GM04503 (cell line): ENCODE measurements at places on chromosomes 5 and 9.

DNA sequence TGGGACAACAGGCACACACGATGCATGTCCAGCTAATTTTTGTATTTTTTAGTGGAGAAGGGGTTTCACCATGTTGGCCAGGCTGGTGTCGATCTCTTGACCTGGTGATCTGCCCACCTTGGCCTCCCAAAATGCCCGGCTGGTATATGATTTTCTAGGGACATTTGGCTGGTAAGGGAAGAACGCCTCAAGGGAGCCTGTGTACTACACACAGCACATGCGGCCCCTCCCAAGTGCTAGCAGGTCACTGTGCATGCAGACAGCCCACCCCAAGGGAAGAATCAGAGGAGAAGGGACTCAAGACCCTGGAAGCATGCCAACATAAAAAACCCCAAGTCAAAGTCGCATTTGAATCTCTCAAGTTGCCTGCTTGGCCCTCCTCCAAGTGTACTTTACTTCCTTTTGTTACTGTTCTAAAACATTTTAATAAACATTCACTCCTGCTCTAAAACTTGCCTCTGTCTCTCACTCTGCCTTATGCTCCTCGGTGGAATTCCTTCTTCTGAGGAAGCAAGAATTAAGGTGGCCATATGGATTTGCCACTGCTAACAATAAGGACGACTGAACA lies 24.3 kb upstream of the OTULINL start:
- DNase-seq, result no peak

GRCh38 chr9:30015073-30015472 lies 2369.4 kb upstream of the ACO1 start:
- DNase-seq, result no peak

DNA sequence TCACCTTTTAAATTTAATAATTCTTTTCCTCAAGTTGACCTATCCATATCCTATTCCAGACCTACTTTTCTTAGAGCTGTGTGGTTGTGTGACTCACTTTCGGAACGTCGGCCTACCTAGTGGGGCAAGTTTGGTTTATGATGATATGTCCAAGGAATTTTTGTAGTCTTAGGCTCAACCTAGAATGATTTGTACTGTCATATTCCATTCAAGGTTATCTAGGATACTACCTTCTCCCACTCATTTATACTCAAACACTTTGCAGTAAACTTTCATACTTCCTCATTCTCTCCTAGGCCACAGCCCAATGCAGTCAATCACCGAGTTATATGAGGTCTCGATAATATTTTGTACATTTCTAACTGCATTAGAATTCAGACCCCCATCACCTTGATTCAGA lies 61.9 kb downstream of the PIK3R1 start:
- no peak for DNase-seq

DNA sequence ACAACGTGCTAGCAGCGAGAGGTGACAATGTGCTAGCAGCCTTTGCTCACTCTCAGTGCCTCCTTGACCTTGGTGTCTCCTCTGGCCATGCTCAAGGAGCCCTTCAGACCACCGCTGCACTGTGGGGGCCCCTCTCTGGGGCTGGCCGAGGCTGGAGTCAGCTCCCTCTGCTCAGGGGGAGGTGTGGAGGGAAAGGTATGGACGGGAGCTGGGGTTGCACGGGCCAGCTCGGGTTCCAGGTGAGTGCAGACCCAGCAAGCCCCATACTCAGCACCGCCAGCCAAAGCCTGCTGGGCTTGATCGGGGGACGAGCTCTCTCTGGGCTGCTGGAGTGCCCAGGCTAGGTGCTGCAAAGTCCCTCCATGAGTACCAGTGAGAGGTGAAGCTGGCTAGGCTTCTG lies 180.2 kb downstream of the TRIM36 start:
- no peak for DNase-seq

DNA sequence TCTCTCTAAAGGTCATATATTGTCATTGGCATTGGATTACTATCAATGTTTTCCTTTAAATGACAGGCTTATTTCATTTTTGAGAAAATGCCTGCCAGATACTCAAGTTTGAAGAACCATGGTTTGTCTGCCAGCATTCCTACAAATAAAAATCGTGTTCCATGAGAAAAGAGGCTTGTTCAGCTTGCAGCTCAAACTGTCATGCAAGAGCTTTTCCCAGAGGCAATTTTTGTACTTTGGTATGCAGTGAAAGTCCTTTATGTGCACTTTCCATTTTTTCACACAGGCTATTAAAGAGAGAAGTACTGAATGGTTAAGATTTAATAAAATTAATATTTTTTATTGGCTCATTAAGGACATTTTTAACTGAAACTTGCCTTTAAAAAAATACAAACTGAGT lies 110.4 kb downstream of the FBXO4 start:
- no peak for DNase-seq

DNA sequence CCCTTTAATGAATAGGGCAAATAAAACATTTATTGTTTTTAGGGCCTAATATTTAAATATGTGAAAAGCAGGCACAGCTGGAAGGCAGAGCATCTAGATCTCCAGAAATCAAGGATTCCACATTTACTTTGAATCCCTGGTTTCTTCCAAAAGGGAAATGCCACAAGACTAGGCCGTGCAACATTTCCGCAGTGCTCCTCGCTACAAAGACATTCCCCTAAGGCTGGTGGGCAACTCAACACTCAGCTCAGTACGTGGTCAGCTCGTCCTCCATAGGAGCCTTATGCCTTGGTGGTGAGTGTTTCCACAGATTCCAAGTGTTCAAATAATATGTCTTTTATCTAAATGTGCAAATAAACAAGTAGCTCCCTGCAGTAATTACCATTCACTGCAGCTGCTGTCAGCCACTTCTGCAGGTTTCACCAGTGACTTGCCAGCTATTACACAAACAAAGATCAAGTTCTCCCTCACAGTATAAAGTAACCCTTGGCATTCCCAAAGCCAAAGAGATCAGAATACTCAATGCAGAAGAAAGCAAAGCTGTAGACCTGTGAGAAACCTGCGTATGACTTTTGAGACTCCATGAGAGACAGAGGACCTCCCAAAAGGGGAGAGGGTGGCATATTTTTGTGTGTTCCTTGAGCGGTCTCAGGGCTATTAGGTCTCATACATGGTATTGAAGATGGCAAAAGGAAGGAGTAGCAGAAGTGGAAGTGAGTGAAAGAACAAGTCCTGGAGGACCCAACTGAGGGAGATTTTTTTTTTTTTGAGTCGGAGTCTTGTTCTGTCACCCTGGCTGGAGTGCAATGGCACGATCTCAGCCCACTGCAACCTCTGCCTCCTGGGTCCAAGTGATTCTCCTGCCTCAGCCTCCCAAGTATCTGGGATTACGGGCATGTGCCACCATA lies 38.0 kb upstream of the TENT2 start:
- DNase-seq, result no peak

GRCh38 chr5:1777281-1778137 lies 22.1 kb downstream of the MRPL36 start:
- DNase-seq, result no peak

- DNase-seq, result no peak
These were observed 495.0 kb downstream of the DMAC1 start for GRCh38 chr9:7304627-7304995.

DNA sequence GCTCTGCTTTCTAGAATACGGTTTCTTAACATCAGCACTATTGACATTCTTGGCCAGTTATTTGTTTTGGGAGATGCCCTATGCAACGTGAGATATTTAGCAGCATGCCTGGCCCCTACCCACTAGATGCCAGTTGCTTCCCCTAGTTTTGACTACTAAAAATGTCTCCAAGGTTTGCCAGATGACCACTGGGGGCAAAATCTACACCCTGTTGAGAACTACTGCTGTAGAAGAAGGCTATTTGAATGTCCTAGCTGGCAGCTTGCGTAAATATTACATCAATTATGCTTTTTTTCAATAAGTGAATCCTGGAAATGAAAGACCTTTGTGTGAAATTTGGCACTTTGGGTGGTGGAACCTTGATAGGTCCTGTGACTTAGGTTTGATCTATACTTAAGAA lies 5.0 kb downstream of the NCBP1 start:
- DNase-seq, result no peak

- no peak for DNase-seq
These were observed 12.3 kb upstream of the ADGRV1 start for GRCh38 chr5:90546216-90546837.

DNA sequence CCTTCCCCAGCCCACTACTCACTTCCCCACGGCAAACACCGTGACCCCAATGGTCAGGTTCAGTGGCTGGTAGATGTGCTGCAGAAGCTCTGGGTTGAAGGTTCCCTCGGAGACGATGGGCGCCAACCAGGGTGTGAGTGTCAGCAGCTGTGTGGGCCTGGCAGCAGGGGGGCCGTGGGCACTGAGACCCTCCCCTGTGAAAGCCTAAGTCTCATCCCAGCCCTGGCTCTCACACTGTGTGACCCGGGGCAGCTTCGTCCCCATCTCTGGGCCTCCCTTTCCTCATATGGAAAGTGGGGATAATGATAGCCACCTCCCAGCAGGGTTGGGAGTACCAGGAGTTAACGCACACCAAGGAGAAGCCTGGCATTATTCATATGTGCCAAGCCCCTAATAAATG lies 8.6 kb downstream of the GBGT1 start:
- DNase-seq, result no peak

DNA sequence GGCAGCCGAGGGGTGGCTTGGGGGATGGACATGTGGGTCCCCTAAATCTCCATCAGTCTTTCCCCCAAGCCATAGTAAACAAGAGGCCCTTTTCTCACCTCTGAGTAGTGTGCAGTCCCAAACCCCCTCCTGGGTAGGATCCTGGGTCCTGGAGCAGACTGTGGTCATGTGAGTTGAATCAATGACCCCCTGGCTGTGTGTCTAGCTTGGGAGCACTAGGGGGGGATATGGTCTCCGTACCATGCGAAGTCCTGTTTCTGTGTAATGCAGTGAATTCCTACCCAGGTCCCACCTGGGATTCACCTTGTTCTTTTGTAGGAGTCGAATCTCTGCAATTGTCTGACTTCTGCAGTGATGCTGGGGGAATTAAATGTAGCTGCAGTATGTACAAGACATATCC lies 66.2 kb downstream of the FGF18 start:
- DNase-seq, result no peak

DNA sequence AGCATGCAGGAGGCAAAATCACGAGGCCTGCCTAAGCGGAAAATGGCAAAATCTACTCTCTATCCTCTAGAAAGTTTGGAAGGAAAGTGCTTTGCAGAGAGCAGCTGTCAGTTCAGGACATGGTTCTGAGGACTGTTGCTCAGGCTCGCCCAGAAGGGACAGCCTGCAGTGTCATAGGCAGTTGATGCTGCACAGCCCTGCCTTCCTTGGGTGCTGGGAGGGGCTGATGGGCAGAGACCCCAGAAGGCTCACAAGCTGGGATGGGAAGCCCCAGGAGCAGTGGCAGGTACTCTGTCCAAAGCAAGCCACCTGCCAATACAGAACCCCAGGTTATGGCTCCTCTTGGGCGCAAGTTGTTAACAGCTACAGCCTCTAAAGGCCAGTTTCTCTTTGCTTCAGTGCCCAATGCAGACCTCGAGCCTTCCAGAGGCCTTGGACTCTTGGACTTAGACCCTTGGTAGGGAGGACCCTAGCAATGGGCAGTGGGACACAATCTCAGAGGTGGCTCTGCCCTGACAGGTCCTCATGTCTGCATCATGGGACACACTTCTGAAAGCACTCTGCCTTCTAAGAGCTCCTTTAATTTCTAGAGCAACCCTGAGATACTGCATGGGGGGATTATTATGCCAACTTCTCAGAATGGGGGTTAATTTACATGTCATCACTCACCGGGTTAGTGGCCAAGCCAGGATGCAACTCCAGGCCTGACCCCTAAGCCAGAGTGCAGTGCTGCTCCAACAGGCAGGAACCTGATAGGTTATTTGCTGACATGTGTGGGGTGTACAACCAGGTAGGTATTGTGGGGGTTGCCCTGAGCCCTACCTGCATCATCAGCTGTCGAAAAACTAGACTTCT lies 57.1 kb downstream of the MACROH2A1 start:
- DNase-seq, result no peak

- no peak for DNase-seq
These were observed 183.5 kb downstream of the GAS1 start for GRCh38 chr9:86763791-86764190.

DNA sequence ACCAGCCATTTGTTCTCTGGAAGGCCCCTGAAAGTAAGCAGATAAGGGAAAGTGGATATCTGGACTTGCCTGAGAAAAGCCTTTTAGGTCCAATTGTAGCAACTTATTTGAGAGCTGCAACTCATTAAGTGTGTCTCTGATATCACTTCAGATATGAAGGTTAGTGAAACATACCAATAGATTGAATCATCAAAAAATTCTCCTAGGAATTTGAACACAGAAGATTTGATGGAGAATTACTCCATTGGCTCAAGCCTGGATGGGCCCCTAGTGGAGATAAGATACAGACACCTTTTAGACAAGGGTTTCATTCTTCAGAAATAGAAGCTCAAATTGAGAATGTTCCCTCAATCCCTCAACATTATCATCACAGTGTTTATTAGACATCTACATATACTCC lies 356.7 kb downstream of the NDUFS4 start:
- DNase-seq, result no peak

- no peak for DNase-seq
These were observed 1.6 kb downstream of the ZNF462 start for GRCh38 chr9:106864373-106865143.
